Heart right ventricle (tissue), 16 donors: ENCODE measurements at places on chromosomes 6 and 20. TPM values are rescaled to one million over a fixed set of nuclear protein-coding genes. Genes with fewer than 3 reads are reported as not detected.

DNA sequence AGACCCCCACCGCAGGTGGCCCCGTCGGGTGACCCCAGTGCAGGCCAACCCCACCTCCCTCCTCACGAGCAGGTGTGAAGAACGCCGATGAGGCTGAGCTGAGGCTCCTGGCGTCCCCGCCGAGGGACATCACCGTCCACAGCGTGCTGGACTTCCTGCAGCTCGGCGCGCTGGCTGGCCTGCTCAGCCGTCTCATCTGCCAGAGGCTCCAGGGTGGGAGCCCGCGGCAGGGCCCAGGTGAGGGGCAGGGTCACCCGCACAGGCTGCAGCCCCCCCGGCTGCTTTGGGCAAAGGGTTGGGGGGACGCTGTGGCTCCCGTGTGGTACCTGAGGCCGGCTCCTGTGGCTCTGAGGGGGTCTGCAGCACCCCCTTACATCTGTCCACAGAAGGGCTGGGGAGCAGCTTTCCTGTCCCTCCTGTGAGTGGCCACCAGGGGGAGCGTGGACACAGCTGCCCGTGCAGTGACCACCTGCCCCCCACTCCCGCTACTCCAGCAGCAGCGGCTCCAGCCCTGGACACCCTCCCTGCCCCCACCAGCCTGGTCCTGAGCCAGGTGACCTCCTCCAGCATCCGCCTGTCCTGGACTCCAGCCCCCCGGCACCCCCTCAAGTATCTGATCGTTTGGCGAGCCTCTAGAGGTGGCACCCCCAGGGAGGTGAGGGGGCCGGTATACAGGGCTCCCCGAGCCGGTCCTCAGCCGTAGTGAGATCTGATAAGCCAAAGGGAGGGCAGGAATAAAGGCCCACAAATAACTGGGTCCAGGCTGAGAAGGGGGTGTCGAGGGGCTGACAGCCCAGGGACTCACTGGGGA lies 16.5 kb downstream of the COL20A1 start:
- H3K4me3 ChIP-seq = no peak overlapping the region
- no peak overlapping the region for H3K27ac ChIP-seq

GRCh38 chr6:167013067-167013466 lies 13.9 kb downstream of the CEP43 start:
- H3K27ac ChIP-seq = no peak overlapping the region
- no peak overlapping the region for H3K4me3 ChIP-seq
- DNase-seq = no peak
- H3K4me1 ChIP-seq = no peaks in the 10 kb centered on the region
- peaks cover 4% of the 10 kb centered on the region for H3K36me3 ChIP-seq

- no peaks in the 10 kb centered on the region for H3K36me3 ChIP-seq
- no peaks in the 10 kb centered on the region for H3K27me3 ChIP-seq
- no peak for DNase-seq
- H3K27ac ChIP-seq = no peak overlapping the region
Observed at GRCh38 chr6:170113141-170113540, 177.7 kb downstream of the DLL1 start.

DNA sequence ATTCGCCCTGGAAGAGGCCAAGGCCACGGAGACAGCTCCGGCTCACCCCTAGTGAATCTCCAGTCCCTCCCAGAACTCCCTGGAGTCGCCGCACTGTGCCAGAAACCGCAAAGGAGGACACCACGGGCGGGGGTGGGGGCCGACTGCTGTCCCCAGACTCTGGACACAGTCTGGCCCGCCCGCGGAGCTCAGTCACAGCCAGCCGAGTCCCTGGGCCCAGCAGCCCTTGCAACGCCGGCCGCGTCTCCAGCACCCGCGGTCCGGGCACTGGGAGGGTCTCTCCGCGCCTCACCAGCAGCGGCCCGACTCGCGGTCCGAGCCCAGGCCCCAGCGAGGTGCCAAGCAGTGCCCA lies 518 bp downstream of the PEX6 start:
- H3K36me3 ChIP-seq = peaks cover 4% of the 10 kb centered on the region
- H3K4me3 ChIP-seq = peak overlapping the region; percentile 93
- no peaks in the 10 kb centered on the region for H3K27me3 ChIP-seq
- no peak for DNase-seq
- H3K4me1 ChIP-seq = peaks cover 49% of the 10 kb centered on the region
- H3K27ac ChIP-seq = peak overlapping the region; percentile 94

- H3K4me1 ChIP-seq = peaks cover 9% of the 10 kb centered on the region
- H3K27ac ChIP-seq = peak overlapping the region; percentile 75
- H3K27me3 ChIP-seq = no peaks in the 10 kb centered on the region
- peak overlapping the region; percentile 70 for H3K4me3 ChIP-seq
Observed at GRCh38 chr6:153003366-153003690, 819 bp upstream of the MTRF1L start.

Gene METTL24
- 2.2 TPM for total RNA-seq

DNA sequence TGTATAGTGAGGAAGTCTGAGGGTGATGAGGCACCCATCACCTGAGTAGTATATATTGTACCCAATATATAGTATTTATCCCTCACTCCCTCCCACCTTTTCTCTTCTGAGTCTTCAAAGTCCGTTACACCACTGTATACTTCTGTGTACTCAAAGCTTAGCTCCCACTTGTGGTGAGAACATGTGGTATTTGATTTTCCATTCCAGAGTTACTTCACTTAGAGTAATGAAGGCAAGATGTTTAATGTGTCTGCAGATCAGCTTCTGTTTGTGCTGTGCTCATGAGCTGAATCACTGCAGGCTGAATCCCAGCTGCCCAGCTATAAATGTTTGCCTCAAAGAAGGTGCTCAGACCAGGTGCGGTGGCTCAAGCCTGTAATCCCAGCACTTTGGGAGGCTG lies 139.3 kb upstream of the FOXA2 start:
- no peaks in the 10 kb centered on the region for H3K27me3 ChIP-seq
- H3K36me3 ChIP-seq = no peaks in the 10 kb centered on the region

Gene RPS6KA2
- total RNA-seq = 79.6 TPM
